ENCODE measurements at places on chromosomes 16 and 17.

DNA sequence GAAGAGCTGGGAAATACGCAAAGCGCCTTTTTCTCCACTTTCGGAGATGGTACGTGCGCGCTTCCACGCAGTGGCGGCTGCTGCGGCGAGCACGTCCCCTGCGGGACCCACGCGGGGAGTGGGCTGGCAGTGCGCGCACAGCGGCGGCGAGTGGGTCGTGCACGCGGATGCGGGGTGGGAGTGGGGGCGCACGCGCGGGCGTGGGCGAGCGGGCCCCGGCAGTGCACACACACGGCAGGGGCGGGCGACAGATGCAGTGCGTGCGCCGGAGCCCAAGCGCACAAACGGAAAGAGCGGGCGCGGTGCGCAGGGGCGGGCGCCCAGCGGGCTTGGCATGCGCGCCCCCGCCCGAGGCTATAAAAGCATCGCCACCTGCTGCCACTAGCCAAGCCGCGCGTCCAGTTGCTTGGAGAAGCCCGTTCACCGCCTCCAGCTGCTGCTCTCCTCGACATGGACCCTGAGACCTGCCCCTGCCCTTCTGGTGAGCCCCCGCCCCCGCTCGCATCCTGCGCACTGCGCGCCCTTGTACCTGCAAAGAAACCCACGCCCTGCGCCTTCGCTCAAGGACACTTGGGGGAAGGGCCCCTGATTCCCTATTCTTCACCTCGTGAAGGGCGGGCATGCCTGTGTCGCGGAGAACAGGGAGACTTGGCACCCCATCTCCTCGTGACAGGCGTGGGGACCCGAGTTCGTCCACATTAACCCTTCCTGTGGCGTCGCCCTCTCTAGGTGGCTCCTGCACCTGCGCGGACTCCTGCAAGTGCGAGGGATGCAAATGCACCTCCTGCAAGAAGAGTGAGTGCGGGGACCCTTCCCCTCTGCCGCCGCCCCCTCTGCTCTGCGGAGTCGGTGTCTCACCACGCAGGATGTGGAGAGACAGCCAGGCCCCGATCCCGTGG, at the start of gene MT3:
MT3 (plus strand) TSS at position 388 of the 899 bp plus-strand sequence; CDS start at position 451, 63 bp downstream.
- DNase-seq = no peak

DNA sequence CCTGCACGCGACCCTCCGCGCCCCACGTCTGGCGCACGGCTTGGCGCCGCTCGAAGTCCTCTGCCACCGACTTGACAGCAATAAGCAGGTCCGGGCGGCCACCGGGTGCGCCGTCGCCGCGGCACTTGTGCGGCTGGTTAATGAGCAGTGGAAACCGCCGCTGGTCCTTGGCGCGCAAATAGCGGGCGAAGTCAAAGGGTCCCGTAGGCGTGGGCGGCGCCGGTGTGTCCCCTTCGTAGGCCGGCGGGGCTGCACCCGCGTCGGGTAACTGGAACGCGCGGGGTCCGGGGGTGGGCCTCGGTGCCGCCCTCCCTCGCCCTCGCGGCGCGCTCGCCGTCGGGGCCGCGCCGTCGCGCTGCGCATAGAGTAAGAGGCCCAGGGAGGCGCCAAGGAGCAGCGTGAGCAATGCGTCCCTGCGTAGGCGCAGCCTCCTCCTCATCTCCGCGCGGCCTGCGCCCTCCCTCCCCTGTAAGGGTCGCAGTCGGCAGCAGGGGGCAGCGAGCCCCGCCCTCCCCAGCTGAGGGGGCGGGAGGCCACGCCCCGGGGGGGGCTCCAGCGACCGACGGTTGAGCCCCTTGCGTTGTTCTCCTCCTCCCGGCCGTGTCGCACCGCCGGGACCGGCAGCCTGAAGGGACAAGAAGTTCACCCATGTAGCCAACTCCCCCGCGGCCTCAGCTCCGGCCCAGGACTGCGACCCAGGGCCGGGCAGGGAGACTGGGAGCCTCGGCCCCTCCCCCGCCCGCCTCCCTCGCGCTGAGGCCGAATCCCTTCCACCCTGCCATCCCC, 558 bp downstream of the B3GNT9 start:
- DNase-seq = no peak

DNA sequence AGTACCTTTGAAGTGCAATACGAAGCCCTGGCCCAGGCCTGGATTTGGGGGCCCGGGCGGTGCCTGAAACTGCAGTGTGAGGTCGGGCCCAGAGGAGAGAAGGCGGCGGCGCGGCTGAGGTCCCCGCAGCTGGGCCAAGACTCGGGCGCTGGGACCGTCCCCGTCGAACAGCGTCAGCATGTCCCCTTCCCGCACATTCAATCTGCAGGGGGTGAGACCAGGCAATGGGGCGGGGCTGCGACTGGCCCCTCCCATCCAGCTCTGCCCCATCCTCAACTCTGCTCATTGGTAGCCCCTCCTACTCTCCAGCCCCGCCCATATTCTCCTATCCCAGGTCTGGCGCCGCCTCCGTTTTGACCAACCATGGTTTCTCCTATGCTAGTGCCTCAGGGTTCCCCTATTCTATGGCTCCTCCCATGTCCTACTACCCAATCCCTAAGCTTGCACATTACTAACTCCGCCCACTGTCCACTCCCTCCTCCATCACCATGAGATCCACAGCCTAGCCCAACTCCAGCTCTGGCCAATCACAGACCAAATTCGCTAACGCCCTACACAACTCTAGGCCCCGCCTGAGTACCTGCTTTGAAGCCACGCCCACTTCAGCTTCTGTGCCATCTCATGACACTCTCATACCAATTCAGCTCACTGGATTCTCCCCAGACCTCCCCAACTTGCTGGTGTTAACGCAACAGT, 14.4 kb upstream of the CDIPT start:
- no peak for DNase-seq

GRCh38 chr16:81429045-81429521, 15.5 kb upstream of the CMIP start:
- DNase-seq = no peak

DNA sequence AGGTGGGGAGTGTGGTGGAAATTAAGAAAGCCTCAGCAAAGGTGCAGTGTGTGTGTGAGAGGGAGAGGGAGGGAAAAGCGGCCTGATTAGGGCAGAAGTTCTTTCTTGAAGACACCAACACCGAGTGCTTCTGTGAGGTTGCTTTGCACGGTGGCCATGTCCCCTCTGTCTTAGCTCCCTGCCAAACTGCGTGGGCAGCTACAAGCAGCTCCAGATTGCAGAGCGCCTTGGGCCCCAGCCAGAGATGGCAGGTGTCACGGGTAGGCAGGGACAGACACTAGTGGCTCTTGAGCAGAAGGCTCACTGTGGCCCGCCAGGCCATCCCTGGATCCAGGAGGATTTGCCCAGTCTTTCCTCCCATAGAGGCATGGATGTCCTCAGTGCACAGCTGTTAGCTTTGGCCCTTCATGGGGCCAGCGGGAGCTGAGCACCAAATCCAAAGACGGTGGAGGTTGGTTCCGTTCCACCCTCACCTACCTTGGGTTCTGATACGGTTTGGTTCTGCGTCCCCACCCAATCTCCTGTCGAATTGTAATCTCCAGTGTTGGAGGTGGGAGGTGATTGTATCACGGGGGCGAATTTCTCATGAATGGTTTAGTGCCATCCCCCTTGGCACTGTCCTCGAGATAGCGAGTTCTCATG, 21.4 kb downstream of the KIAA0513 start:
- DNase-seq = no peak

DNA sequence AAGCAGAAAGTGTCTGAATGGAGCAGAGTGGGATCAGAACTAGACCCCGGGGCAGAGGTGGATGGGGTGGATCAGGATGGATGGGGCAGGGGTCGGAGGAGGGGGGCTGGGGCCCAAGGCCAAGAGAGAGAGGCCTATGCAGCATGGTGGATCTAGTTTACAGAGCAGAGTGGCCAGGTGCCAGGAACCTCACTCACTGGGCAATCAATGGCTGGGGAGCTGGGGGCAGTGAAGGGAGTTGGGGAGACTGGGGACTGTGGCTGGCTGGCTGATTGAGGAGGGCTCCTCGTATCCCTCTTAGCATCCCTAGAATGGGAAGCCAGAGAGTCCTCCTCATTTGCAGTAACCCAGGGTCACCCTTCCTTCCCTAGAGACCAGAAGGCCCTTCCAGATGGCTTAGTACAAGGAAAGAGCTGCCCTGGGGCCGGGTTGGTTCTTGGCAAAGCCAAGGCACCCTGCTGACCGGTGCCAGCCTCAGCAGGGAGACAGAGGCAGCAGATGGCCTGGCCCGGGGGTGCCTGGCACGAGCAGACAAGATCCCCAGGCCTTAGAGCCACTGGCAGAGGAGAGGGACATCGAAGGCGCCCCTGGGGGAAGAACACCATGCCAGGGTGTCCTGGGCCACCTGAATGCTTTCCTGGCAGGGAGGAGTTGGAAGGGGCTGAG, 36.8 kb downstream of the SRCIN1 start:
- no peak for DNase-seq

DNA sequence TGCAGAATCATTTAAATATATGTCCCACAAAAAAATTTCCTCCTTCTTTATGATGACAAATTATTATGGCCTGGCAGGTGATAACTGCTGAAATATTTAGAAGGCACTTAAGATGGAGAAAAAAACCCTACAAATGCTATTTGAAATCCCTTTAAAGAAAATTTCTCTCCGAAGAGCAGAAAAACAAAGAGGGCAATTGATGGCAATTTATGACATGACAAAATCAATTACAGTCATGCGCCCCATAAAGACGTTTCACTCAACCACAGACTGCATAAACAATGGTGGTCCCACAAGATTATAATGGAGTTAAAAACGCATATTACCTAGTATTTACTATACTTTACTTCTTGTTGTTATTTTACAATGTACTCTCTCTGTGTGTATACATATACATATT, 25.2 kb upstream of the KIF2B start:
- DNase-seq = no peak

GRCh38 chr17:1651559-1651844, 1.8 kb upstream of the RILP start:
- no peak for DNase-seq

DNA sequence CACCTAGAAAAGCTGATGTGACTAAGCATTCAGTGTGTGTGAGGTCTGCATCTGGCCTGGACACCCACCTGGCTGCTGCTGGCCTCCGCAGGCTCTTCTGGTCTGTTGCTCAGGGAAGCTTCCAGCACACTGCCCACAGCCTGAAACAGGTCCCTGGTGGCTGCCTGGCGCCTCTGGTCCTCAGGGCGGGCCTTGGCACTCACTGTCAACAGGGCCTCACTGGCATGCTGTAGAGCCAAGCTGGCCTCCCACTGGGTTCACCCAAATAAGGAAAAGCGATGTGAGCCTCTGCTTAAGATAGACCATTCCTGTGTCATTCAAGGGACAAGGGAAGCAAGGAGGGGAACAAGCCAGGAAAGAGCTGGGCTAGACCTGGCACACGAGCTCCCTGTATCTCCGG, 70.6 kb upstream of the BCO1 start:
- DNase-seq = no peak
